ENCODE measurements at places on chromosomes 12 and 14.
A peak's percentile ranks its signal among the peaks of the same experiment; 100 is the strongest.

- DNase-seq = no peak
Observed at GRCh38 chr14:104224506-104225277, 86.3 kb downstream of the KIF26A start.

GRCh38 chr12:48786591-48787544, 2.0 kb downstream of the ADCY6 start:
- no peak for DNase-seq

DNA sequence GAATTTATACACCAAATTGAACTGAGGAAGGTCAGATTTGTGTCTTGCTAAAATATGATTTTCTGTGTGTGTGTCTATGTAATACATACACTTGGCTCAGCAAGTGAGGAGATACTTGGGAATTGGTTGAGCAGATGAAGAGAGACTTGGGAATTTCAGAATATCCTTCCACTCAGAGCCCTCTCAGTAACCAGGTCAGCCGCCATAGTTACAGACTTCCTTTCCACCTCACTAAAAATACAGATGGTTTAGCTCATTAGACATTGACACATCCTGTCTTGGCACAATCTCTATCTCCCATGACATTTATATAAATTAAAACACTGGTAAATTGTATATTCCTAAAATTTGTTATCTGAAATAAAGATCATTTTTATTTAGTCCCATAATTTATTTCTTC, 15.9 kb downstream of the PIK3C2G start:
- no peak for DNase-seq

GRCh38 chr12:27064397-27065342, 17.7 kb downstream of the C12orf71 start:
- DNase-seq = no peak

DNA sequence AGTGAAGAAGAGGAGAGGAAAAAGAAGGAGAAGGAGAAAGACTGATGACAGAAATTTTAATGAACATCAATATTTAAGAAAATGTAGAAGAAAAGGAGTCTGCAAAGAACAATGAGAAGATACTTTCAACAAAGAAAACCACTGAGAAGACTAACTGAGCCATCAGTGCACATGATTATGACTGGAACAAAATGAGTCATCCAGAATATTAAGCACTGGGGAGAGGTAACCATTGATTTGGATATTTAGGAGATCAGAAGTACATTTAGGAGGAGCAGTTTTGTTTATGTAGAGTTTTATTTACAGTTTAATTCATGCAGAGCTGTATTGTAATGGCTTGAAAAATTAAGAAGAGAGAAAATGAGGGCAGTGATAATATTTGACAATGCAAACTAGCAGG, 159.1 kb downstream of the C12orf50 start:
- no peak for DNase-seq

DNA sequence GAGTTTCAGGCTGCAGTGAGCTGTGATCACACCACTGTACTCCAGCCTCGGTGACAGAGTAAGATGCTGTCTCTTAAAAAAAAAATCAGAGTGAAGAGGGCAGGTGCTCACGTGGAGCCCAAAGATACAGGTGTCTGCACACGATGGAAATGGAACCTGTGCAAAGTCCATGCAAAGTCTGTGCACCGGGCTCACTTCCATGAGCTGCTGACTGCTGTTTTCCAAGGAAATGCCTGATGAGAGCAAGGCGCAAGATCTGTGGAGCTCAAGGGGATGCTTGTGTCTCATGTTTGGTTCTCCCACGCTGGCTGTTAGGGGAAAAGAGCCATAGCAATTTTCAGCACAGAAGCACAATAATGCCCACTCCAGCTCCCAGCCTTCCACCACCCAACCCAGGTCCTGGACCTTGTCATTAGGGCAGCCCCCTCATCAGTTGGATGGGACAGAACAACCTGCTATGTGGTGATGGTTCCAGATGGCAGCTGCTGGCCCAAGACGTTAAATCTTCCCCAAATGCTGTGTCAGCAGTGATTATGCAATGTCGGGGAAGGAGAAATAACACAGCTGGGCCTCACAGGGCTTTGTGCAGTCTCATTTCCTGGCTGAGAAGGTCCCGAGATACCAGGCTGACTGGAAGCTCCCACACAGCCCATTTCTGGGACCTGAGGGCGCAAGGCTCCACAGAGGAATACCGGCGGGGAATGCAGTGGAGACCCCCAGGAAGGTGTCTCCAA, 27.9 kb upstream of the DICER1 start:
- DNase-seq = no peak

- DNase-seq = peak; percentile 47
Observed at GRCh38 chr14:21748869-21749303, 75.3 kb upstream of the OR4E1 start.

DNA sequence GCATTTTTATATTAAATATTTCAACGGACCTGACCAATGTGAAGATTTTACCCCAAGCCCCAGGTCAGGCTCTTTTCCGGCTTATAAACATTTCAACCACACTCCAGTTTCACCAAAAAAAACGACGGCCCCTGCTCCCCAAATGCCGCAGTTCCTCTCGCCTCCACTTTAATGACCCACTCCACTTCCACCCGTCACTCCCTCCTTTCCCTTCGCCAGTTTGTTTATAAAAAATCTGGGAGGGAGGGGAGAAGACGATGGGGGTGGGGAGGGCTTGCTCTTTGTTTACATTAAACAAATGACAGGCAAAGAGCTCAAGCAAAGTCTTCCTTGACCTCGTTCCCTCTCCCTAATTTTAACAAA, 5.4 kb downstream of the SIX6 start:
- no peak for DNase-seq

DNA sequence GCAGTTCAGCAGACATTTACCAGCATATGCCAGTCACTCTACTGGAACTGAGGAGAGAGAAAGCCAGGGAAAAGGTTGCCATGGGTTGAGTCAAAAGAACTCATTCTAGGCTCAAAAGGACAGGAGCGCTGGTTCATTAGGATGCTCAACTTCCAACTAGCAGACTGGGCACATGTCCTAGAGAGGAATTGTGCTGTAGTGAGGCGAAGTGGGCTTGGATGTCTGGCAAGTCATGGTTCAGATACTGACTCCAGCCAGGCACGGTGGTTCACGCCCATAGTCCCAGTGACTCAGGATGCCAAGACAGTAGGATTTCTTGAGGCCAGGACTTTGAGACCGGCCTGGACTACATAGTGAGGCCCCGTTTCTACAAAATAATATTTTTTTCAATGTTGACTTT, 281.5 kb downstream of the CACNA1C start:
- no peak for DNase-seq

DNA sequence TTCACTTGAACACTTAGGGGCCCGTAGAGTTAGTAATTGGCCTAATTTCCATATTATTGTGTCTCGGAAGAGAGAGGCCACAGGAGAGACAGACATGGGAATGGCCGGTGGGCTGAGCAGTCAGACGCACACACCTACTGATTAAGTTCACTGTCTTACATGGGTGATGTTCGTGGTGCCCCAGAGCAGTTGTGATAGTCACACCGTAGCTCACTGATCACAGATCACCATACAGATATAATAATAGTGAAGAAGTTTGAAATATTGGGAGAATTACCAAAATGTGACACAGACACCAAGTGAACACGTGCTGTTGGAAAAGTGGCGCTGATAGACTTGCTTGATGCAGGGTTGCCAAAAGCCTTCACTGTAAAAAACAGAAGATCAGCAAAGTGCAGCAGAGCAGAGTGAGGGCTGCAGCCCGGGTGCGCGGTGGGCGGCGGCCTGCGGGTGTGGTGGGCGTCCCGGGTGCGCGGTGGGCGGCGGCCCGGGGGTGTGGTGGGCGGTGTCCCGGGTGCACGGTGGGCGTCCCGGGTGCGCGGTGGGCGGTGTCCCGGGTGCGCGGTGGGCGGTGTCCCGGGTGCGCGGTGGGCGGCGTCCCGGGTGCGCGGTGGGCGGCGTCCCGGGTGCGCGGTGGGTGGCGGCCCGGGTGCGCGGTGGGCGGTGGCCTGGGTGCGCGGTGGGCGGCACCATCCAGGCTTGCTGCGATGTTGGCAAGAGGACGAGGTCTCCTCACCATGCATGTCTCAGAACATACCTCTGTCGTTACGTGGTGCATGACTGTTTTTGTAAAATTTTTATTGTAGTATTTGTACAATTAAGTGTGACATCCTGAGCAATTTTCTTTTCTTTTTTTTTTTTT, 34.3 kb upstream of the TEX22 start:
- no peak for DNase-seq

- DNase-seq = peak; percentile 82
Observed at GRCh38 chr12:127125607-127126259, 1141.2 kb upstream of the TMEM132C start.

- DNase-seq = no peak
Observed at GRCh38 chr12:39440781-39441180, 2.1 kb downstream of the KIF21A start.

GRCh38 chr14:80136358-80136757, 74.9 kb downstream of the DIO2 start:
- DNase-seq = no peak

GRCh38 chr12:57470970-57471656, 8.6 kb downstream of the ARHGAP9 start:
- DNase-seq = no peak

- DNase-seq = no peak
Observed at GRCh38 chr12:56188778-56189098, 545 bp downstream of the SMARCC2 start.

DNA sequence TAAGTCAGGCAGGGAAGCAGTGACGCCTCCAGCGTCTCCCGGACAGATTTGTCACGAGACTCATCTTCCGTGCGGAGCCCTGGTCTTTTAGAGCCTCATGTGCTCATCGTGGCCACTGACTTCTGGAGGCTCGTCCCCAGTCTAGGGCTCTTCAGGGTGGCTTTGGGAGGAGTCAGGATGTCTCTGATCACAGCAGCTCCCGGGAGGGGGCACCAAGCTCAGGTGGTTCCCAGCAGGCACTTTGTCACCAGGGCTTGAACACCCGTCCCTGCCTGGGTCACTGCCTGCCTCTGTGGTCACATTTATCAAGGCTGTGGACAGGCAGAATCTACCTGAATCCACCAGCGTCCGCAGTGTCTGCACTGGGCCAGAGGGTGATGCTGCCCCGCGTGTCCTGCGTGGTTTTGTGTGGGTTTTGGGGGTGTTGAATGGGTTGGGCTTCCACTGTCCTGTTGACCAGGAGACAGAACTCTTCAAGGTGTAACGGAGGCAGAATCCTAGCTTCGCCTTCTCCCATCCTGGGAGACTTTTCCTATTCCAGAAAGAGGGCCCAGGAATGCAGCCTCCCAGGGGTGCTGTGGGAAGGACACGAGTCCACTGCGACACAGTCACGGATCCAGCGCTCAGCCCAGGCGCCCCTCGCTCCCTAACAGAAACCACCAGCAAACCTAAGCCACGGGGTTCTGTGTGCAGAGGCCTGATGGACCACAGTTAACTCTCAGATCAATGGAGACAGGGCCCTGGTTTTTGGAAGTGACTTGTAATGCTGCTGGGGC, 132.3 kb downstream of the ADGRD1 start:
- DNase-seq = no peak

All from HT-29 (cell line).